ENCODE measurements at places on chromosomes 1 and 21. TPM values are rescaled to one million over a fixed set of nuclear protein-coding genes. Genes with fewer than 3 reads are reported as not detected.

- DNase-seq = no peak
These were observed 400.4 kb upstream of the PLXNA2 start for GRCh38 chr1:208644401-208645160.

DNA sequence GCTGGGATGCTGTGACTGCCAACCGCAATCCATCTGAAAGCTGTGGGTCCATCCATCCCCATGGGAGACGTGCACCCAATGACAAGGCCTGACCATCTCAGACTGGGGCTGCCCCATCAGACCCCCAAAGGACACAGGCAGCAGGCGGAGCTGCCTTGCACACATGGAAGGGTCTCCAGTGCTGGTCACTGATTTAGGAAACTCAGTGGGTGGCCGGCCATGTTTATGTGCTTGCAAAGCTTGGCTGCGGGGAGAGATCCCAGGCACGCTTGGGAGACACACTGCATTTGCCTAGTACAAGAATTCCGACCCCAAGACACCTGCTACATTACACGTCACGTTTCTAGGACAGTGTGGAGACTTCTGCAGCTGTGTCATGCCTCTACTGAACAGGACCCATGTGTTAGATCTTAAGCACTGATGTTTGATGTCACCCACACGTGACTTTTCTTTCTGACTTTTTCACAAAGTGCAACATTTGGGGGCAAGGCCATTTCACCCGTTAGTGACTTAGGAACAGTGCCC is 181.4 kb downstream of the CLIC6 start:
- DNase-seq = no peak

- no peak for DNase-seq
These were observed 39.5 kb upstream of the ZNF124 start for GRCh38 chr1:247211339-247211738.

DNA sequence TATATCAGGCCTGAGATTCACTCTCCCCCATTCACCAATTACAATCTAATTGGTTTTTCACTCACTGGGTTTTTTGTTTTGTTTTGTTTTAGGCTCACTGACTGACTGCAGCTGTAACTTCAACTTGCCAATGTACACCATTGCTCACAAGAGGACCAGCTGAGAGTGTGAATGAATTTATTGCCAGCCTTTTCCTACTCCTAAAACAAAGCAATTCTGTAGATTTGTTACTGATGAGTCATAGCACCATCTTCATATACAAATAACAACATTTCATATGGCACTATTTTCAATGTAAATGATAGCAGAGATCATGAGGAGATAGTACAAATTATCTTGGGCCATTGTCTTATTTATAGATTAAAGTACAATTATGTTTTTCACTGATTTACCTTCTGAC is 76.0 kb upstream of the DPYD start:
- DNase-seq = no peak

DNA sequence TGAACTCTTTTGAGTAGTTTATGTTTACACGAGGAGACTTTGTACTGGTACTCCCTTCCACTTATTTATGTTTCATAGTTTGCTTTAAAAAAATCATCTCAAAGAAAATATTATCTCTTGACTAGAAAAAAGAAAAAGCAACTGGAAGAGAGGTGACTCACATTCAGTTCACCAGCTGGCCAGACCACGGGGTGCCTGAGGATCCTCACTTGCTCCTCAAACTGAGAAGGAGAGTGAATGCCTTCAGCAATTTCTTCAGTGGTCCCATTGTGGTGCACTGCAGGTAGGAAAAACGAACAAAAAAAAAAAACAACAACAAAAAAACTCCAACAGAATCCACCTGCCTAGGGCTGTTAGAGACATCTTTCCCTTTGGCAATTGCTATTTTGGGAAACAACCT is 102.9 kb downstream of the PTPRC start:
- DNase-seq = peak; percentile 38

FAM151A gene
- total RNA-seq = not detected

GRCh38 chr21:41695513-41695912 is 71.3 kb downstream of the RIPK4 start:
- no peak for DNase-seq

DNA sequence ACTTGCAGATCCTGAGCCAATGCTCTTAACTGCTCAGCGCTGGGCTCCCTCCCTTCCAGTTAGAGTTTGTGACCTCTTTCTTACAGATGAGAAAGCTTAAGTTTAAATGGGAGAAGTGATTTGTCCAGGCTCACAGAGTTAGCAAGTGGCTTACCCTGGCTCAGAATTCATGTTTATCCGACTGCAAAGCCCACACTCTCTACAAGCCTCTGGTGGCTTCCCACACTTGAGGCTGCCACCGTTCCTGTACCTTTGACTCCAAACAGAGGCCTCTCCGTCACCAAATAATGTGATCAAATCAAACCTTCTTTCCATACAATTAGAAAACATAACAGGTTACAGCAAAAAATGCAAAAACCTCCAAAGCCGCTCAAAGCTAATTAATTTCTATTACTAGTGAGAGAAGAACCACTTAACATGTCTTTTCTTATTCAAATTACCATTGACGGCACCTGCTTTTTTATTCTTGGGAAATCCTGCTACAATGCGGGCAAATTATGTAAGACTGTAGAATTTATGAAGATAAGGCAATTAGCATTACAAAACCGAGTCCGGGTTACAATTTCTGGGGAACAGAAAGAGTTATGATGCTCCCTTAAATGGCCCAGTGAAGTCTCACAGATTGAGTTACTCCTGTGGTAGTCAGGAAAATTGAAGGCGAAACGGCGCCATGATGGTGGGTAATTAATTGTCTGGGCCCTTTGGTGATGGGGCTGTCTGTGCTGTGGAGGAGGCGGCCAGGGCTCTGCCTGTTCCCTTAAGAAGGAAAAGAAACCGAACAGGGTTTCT is 324.3 kb upstream of the POU3F1 start:
- no peak for DNase-seq

DNA sequence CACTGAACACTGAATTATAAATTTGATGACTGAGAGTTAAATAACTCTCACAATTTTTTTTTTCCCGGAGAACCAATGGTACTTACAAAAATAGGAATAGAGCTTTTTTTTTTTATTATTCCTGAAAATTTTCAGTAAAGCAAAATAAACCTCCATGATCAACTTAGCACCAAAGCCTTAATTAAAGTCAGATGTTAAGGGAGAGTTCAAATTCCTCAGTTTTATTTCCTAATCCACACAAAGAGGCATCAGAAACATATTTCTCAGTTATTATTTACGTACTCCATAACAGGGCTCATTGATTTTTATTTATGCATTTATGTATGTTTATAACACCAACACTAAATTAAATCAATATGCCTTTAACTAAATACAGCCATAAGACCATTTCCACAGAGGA is 55.5 kb downstream of the PLPPR5 start:
- no peak for DNase-seq

GRCh38 chr21:21688889-21689288 is 690.7 kb downstream of the NCAM2 start:
- peak; percentile 50 for DNase-seq

DNA sequence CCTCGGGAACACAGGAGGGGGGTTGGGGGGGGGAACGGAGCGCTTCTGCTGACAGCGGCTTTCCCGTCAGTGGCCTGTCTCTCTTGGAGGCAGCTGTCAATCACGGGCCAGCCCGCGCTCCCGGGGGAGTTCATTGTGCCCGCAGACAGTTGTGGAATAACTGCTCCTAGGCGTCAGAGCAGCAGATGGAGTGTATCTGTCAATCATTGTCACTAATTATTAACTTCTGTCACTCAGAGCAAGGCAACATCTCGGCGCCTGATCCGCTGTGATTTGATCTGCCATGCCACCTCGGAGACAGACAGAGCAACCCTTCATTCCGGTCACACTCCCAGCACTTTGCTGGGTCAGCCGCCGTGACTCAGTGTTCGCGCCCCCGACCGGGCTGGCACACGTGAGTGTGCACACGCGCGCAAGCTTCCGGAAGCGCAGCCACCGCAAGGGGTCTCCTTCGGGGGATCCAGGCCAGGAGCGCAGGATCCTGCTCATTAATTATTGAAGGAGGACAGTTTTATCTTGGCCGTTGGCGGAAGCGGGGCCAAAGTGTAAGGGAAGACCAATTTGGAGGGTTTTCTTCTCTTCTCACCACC is 75.8 kb downstream of the RRAGC start:
- no peak for DNase-seq

FTCD gene
- not detected for total RNA-seq

SH2D1B gene
- 0.71 TPM for total RNA-seq

DNA sequence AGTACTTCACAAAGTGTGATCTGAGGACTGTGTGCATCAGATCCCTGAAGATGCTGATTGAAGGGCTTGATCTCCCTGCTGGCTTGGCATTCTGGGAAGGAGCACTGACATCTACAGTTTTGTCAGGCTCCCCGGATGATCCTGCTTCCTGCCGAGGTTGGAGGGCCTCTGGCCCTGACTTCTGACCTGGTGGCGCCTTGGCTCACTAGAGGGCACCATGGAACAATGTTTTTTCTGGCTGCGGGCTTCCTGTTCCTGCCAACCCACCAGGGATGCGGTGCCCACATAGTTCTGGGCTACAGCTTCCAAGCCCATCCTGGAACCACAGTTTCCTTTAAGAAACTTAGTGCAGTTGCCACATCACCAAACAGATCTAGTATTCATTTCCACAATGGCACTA is 38.8 kb upstream of the RASAL2 start:
- peak; percentile 68 for DNase-seq
